Daoy (cell line): ENCODE measurements at places on chromosomes 4 and X. TPM values are rescaled to one million over a fixed set of nuclear protein-coding genes. Genes with fewer than 3 reads are reported as not detected.

The CNKSR2 gene
- total RNA-seq: 7.5 and 8.2 TPM in 2 replicates

The GUCY1A1 gene
- total RNA-seq: 1.4 and 1.5 TPM in 2 replicates

The EPGN gene
- total RNA-seq: 1.3 TPM in 1 of 2 replicates, not detected in the other

The KDR gene
- 0.48 and 1.1 TPM in 2 replicates for total RNA-seq

The FGD1 gene
- total RNA-seq: 1.2 and 2.5 TPM in 2 replicates

- no peak for DNase-seq
Observed at GRCh38 chr4:145048817-145049216, 49.2 kb downstream of the ANAPC10 start.

GRCh38 chr4:177826973-177827372 is 384.7 kb upstream of the AGA start:
- DNase-seq: no peak
